ENCODE measurements at places on chromosomes 3 and 15.

DNA sequence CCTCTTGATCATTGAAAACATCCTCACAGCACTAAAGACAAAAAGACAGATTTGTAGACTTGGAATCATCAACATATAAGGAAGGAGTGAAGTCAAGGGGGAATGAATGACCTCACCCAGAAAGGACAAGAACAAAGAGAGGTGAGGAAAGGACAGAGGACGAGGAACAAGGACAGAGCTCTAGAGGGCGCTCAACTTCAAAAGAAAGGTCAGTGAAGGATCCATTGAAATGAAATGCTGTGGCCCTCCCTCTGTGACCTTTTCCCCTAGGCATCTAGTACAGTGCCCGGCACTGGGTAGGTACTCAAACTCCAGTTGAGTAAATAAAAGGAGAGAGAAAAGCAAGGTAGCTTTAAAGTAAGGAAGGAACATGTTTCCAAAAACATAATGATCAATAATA, 2.6 kb downstream of the ATP8B4 start:
- no peak overlapping the region for H3K4me3 ChIP-seq
- no peaks in the 10 kb centered on the region for H3K27me3 ChIP-seq
- H3K4me1 ChIP-seq: no peaks in the 10 kb centered on the region
- no peak overlapping the region for H3K27ac ChIP-seq

DNA sequence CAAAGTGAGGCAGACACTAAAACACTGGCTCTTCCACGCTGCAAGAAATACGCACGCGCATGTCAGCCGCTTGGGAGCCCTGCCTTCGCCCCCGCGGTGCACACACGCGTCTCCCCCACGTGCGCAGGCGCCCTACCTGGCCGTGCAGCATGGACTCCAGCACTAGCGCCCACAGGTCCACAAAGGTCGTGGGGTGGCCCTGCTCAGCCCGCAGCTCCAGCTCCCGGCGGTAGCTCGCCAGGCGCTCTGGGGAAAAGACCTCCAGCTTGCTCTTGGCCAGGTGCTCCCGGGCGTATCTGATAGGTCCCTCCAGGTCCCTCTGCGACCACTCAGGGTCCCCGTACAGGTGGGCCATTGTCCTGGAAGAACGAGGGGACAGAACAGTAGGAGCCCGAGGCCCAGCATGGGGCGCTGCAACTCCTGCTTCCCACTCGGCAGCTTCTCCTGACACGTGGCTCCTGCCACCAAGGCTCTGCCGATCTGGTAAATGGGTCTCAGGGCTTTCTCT, 14.9 kb downstream of the PLA2G4D start:
- no peak overlapping the region for H3K27ac ChIP-seq
- H3K4me1 ChIP-seq: no peaks in the 10 kb centered on the region
- peak; percentile 60 for DNase-seq
- no peaks in the 10 kb centered on the region for H3K36me3 ChIP-seq

DNA sequence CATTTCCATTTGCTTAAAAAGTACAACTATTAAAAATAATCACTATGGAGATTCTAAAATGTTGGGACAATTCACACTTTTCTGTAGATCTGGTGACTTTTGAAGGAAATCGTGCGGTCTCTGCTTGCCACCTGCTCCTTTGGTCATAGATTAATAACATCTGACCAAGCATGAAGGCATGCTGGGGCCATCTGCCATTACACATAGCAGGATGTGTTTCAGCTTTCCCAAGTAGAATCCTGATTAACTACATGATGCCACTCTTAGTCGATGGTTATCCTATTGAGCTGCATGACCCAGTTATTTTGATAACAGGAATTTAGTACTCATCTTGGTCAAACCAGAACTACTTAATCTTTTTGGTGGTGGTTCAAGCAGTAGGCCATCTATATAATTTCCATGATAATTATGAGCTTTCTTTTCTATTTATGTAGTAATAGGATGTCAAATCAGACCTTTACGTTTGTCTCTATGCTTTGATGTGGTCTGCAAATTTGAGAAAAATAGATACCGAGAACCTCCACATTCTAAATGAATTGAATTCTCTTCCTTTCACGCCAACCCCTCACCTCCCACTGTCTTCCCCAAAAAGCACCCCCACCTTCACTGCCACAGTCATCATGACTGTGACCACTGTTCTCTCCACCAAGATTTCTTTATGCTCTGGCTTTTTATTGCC, 158.1 kb downstream of the DIPK2A start:
- H3K27me3 ChIP-seq: no peaks in the 10 kb centered on the region
- no peak for DNase-seq
- H3K36me3 ChIP-seq: no peaks in the 10 kb centered on the region
- no peak overlapping the region for H3K27ac ChIP-seq

- no peaks in the 10 kb centered on the region for H3K36me3 ChIP-seq
- no peaks in the 10 kb centered on the region for H3K27me3 ChIP-seq
- H3K27ac ChIP-seq: no peak overlapping the region
- no peak for DNase-seq
- H3K4me1 ChIP-seq: no peaks in the 10 kb centered on the region
Measured at GRCh38 chr3:39114456-39114855, 7.0 kb downstream of the TTC21A start.

DNA sequence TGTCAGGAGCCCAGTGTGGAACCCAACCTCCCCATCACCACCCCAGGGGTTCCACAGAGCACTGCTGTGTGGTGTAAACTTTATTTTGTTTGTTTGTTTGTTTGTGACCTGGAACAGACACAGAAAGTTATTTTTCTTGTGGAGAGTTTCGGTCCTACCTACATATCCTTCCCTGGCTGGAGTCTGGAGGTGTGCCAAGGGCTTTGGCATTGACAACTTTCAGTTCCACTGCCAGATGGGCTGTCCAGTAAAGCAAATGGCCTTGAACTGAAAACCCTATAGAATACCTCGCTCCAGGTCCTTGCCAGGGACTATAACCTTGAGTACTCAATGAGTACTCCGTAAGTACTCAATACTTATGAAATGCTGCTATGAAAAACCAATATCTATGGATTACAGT, 103.5 kb downstream of the MITF start:
- H3K27me3 ChIP-seq: no peaks in the 10 kb centered on the region
- H3K27ac ChIP-seq: no peak overlapping the region
- no peaks in the 10 kb centered on the region for H3K4me1 ChIP-seq
- no peaks in the 10 kb centered on the region for H3K36me3 ChIP-seq
- DNase-seq: no peak
- H3K4me3 ChIP-seq: no peak overlapping the region

- DNase-seq: no peak
- peak overlapping the region; percentile 93 for H3K4me3 ChIP-seq
Measured at GRCh38 chr3:63864008-63864964, 619 bp downstream of the ATXN7 start.

All from H9 (cell line).